K562 (cell line): ENCODE measurements at places on chromosomes 1 and 21. TPM values are rescaled to one million over a fixed set of nuclear protein-coding genes. Genes with fewer than 3 reads are reported as not detected.

The IQGAP3 gene
- 14.1 and 16.6 TPM in 2 replicates for total RNA-seq

The ADAMTS5 gene
- 0.02 TPM in 1 of 2 replicates, not detected in the other for total RNA-seq

The RGS7 gene
- total RNA-seq = not detected in 2 replicates

The CD58 gene
- total RNA-seq = 22.6 and 23.1 TPM in 2 replicates

DNA sequence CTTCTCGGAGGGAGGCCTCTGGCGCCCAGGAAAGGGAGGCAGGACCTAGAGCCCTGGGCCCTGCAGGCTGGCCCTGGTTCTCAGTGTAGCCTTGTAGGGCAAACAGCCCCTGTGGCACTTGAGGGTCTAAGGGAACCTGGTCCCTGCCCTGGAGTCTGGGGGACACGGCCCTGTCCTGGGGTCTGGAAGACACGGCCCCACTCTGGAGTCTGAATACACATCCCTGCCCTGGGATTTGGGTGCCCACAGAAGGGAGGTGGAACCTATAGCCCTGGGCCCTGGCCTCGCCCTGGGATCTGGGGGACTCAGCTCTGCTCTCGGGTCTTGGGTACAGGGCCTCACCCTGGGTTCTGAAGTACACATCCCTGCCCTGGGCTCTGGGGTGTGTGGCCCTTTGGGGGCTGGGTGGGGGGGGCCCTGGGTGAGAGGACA is 97.9 kb downstream of the OBSCN start:
- H3K27me3 ChIP-seq = peaks cover 58% of the 10 kb centered on the region
- H3K27ac ChIP-seq = no peak overlapping the region
- no peaks in the 10 kb centered on the region for H3K36me3 ChIP-seq
- H3K4me3 ChIP-seq = no peak overlapping the region
- no peak for DNase-seq
- no peaks in the 10 kb centered on the region for H3K4me1 ChIP-seq

- H3K4me1 ChIP-seq = no peaks in the 10 kb centered on the region
- H3K27ac ChIP-seq = no peak overlapping the region
- peaks cover 34% of the 10 kb centered on the region for H3K27me3 ChIP-seq
- no peaks in the 10 kb centered on the region for H3K36me3 ChIP-seq
Observed at GRCh38 chr21:43281661-43282357, 113.0 kb downstream of the CRYAA start.

GRCh38 chr1:33126411-33127000 is 45.6 kb downstream of the AZIN2 start:
- peaks cover 6% of the 10 kb centered on the region; the same call in 2 of the 3 replicates for H3K27me3 ChIP-seq
- no peaks in the 10 kb centered on the region for H3K36me3 ChIP-seq
- H3K4me1 ChIP-seq = peaks cover 4% of the 10 kb centered on the region; the same call in 1 of the 2 replicates
- H3K27ac ChIP-seq = peak overlapping the region; percentile 59; the same call in 2 of the 3 replicates
- no peak for DNase-seq

DNA sequence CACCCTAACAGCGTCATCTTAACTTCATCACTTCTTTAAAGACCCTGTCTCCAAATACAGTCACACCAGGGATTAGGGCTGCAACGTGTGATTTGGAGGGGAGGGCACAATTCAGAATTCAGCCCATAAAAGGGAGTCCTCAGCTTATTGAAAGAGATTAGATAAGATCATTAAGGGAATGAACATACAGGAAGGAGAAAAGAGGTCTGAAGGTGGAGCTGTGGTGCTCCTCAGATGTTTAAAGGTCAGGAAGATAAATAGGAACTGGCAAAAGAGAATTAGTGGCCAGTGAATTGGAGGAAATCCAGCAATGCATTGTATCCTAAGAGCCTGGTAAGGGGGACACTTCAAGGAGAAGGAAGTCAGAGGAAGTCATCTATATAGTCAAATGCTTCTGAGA is 113.5 kb downstream of the PROX1 start:
- no peak for DNase-seq
- no peaks in the 10 kb centered on the region for H3K36me3 ChIP-seq
- no peak overlapping the region for H3K4me3 ChIP-seq
- no peaks in the 10 kb centered on the region for H3K27me3 ChIP-seq
- no peaks in the 10 kb centered on the region for H3K4me1 ChIP-seq
- no peak overlapping the region for H3K27ac ChIP-seq

GRCh38 chr1:51960262-51960661 is 30.2 kb downstream of the RAB3B start:
- no peaks in the 10 kb centered on the region for H3K27me3 ChIP-seq
- peaks cover 51% of the 10 kb centered on the region for H3K4me1 ChIP-seq
- H3K27ac ChIP-seq = no peak overlapping the region

- H3K27me3 ChIP-seq = peaks cover 22% of the 10 kb centered on the region
- no peaks in the 10 kb centered on the region for H3K36me3 ChIP-seq
- H3K4me3 ChIP-seq = no peak overlapping the region
- no peak for DNase-seq
- H3K27ac ChIP-seq = no peak overlapping the region
Observed at GRCh38 chr1:205243350-205244191, 15.8 kb downstream of the TMCC2 start.

GRCh38 chr1:185987611-185988321 is 253.6 kb downstream of the HMCN1 start:
- H3K4me3 ChIP-seq = no peak overlapping the region
- no peaks in the 10 kb centered on the region for H3K4me1 ChIP-seq
- no peaks in the 10 kb centered on the region for H3K36me3 ChIP-seq
